Progenitor cell of endocrine pancreas (in vitro differentiated cells): ENCODE measurements at places on chromosomes 7 and 10. TPM values are rescaled to one million over a fixed set of nuclear protein-coding genes. Genes with fewer than 3 reads are reported as not detected.

HHEX gene
- 39.3 and 46.1 TPM in 2 replicates for total RNA-seq

ZMYND11 gene
- 69.2 and 74.4 TPM in 2 replicates for total RNA-seq

MRLN gene
- not detected in 2 replicates for total RNA-seq

MORN4 gene
- 21.1 and 24.3 TPM in 2 replicates for total RNA-seq

VOPP1 gene
- total RNA-seq: 45.6 and 47.8 TPM in 2 replicates

ITPRIP gene
- total RNA-seq: 6.1 and 7.0 TPM in 2 replicates

EN2 gene
- not detected in 2 replicates for total RNA-seq

TMEM60 gene
- total RNA-seq: 17.9 and 20.7 TPM in 2 replicates

COPS6 gene
- total RNA-seq: 110 and 113 TPM in 2 replicates

RNF148 gene
- total RNA-seq: 0.26 and 0.40 TPM in 2 replicates

TMEM176A gene
- 8.0 and 9.6 TPM in 2 replicates for total RNA-seq

HOGA1 gene
- total RNA-seq: 10.5 and 11.9 TPM in 2 replicates

PAPOLB gene
- total RNA-seq: 0.07 and 0.10 TPM in 2 replicates

HYAL4 gene
- not detected in 2 replicates for total RNA-seq

ZSCAN21 gene
- total RNA-seq: 20.7 and 22.8 TPM in 2 replicates

NEURL1 gene
- total RNA-seq: 17.6 and 21.5 TPM in 2 replicates

STEAP1B gene
- 0.89 and 1.2 TPM in 2 replicates for total RNA-seq

NCF1 gene
- 0.58 TPM in 1 of 2 replicates, not detected in the other for total RNA-seq

ZNF394 gene
- 23.7 and 24.8 TPM in 2 replicates for total RNA-seq

KIF11 gene
- total RNA-seq: 25.6 and 25.9 TPM in 2 replicates

GTF2I gene
- total RNA-seq: 605 and 607 TPM in 2 replicates

AKR1C4 gene
- total RNA-seq: 0.48 and 0.84 TPM in 2 replicates

SPDYE11 gene
- total RNA-seq: 0.22 TPM in 1 of 2 replicates, not detected in the other

CC2D2B gene
- 0.77 and 0.82 TPM in 2 replicates for total RNA-seq

KLHL7 gene
- 64.2 and 68.9 TPM in 2 replicates for total RNA-seq

PALS2 gene
- total RNA-seq: 57.0 and 75.1 TPM in 2 replicates

TMEM139 gene
- total RNA-seq: 4.7 and 5.1 TPM in 2 replicates

PGAM1 gene
- 130 and 137 TPM in 2 replicates for total RNA-seq

RAB18 gene
- 81.0 and 86.1 TPM in 2 replicates for total RNA-seq

PLEKHS1 gene
- total RNA-seq: not detected in 2 replicates

HOXA13 gene
- total RNA-seq: not detected in 2 replicates

MLXIPL gene
- 47.3 and 48.6 TPM in 2 replicates for total RNA-seq

TMEM178B gene
- 2.3 and 2.8 TPM in 2 replicates for total RNA-seq

AKR1D1 gene
- 3.4 and 5.4 TPM in 2 replicates for total RNA-seq

ZNF32 gene
- 52.0 and 57.6 TPM in 2 replicates for total RNA-seq

ELN gene
- total RNA-seq: 0.26 and 0.33 TPM in 2 replicates

AP4M1 gene
- total RNA-seq: 34.0 and 36.0 TPM in 2 replicates

TMEM236 gene
- 0.07 TPM in 2 replicates for total RNA-seq

POU6F2 gene
- total RNA-seq: 4.4 and 5.6 TPM in 2 replicates

PDK4 gene
- total RNA-seq: 21.0 and 29.1 TPM in 2 replicates

SPDYE1 gene
- not detected in 2 replicates for total RNA-seq

ADCYAP1R1 gene
- total RNA-seq: 0.07 TPM in 1 of 2 replicates, not detected in the other

GPR85 gene
- 0.20 and 0.36 TPM in 2 replicates for total RNA-seq

TRPV5 gene
- 0.13 and 0.14 TPM in 2 replicates for total RNA-seq

C10orf143 gene
- 3.6 and 3.7 TPM in 2 replicates for total RNA-seq

AKR1C2 gene
- 7.2 and 12.6 TPM in 2 replicates for total RNA-seq

ARHGEF35 gene
- total RNA-seq: 17.3 and 19.5 TPM in 2 replicates

ADAM12 gene
- 1.8 and 5.2 TPM in 2 replicates for total RNA-seq

MRPS33 gene
- total RNA-seq: 48.5 and 49.6 TPM in 2 replicates

SH3PXD2A gene
- 25.5 and 28.0 TPM in 2 replicates for total RNA-seq

SPOCK2 gene
- total RNA-seq: 47.7 and 49.1 TPM in 2 replicates

LIPF gene
- total RNA-seq: not detected in 2 replicates

HDAC9 gene
- total RNA-seq: 3.6 and 5.9 TPM in 2 replicates

BAG3 gene
- total RNA-seq: 18.0 and 19.2 TPM in 2 replicates

UCMA gene
- total RNA-seq: not detected in 2 replicates

NRCAM gene
- 19.2 and 19.9 TPM in 2 replicates for total RNA-seq
